ENCODE measurements at places on chromosomes 2 and 18.

GRCh38 chr2:208175840-208176153 lies 12.4 kb upstream of the CRYGA start:
- DNase-seq, result no peak

GRCh38 chr2:76921006-76921405 lies 601.2 kb downstream of the LRRTM4 start:
- no peak for DNase-seq

GRCh38 chr2:153373510-153374279 lies 104.9 kb downstream of the RPRM start:
- no peak for DNase-seq

DNA sequence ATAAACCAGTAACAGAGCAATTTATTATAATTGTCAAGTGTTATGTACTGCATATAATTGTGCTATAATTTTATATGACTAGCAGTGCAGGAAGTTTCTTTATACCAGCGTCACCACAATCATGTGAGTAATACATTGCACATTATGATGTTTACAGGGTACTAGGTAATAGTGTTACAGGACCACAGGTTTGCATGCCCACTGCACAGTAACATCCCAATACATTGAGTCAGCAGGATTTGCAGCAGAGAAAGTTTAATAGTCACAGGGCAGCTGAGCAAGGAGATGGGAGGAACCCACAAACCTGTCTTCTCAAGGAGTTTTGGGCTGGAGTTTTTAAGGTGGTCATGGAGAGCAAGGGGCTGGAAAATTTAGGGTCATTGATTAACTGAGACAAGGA lies 1042.9 kb upstream of the ACVR2A start:
- no peak for DNase-seq

GRCh38 chr2:11160731-11161455 lies 5.6 kb downstream of the SLC66A3 start:
- DNase-seq, result no peak

- no peak for DNase-seq
Observed at GRCh38 chr2:72149556-72150156, 2.0 kb upstream of the CYP26B1 start.

GRCh38 chr18:5195656-5196055 lies 1.4 kb downstream of the AKAIN1 start:
- DNase-seq, result no peak

- DNase-seq, result no peak
Observed at GRCh38 chr2:233928594-233929351, 11.6 kb downstream of the TRPM8 start.

GRCh38 chr2:208279236-208279635 lies 13.2 kb downstream of the PIKFYVE start:
- DNase-seq, result no peak

DNA sequence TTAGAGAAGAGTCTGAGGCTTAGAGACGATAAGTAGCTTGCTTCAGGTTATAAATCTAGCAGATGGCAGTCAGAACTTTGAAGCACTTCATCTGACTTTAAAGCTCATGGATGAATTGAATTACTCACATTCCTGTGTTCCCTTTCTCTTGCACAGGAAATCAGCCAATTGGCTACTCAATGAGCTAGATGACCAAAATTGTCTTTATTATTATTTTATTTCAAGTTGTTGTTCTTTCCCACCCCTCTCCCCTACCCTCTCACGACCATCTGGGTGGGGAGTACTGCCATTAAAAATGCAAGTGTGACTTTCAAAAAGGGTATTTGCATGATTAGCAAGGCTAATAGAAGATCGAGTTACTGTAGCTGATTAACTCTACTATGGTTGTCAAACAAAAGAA lies 491.1 kb downstream of the NR4A2 start:
- no peak for DNase-seq

GRCh38 chr2:232675381-232675780 lies 21.8 kb upstream of the GIGYF2 start:
- DNase-seq, result no peak

GRCh38 chr18:65145312-65145711 lies 605.5 kb upstream of the CDH7 start:
- no peak for DNase-seq

GRCh38 chr18:26089293-26090129 lies 902 bp downstream of the SS18 start:
- DNase-seq, result no peak

GRCh38 chr2:36613801-36614200 lies 15.8 kb upstream of the FEZ2 start:
- no peak for DNase-seq

DNA sequence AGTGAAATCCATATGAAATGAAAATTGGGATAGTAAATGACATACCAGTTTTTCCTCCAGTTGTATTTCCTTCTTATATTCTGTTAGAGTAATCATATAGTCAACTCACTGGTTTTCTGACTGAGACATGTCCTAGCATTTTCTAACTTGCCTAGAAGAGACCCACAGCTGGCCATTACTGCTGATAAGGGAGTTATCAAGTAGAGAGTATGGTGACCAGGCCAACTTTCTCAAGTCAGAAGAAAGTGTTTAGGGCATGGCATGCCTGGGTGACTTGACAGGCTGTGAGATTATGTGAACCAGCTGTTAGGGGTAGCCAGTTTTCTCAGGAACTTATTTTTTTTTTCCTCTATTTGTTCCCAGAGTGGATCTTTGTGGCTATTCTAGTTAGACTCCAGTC lies 81.2 kb downstream of the GPD2 start:
- DNase-seq, result no peak

DNA sequence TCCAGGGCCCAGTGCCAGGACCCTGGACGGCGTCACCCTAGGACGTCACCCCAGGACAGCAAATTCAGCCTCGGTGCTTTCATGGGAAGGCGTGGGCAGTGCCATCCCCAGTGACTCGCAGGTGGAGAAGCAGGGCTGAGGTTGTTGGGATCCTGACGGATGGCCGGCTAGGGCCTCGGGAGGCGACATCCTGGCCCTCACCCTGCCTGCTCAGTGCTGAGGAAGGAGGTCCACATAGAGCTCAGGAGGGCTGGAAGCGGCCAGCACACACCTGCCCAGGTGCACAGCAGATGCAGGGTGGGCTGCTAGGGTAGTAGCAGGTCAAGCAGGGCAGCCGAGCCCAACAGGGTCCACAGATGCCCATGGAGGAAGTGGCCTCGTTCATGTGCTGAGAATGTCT lies 482.0 kb upstream of the SALL3 start:
- DNase-seq, result no peak

DNA sequence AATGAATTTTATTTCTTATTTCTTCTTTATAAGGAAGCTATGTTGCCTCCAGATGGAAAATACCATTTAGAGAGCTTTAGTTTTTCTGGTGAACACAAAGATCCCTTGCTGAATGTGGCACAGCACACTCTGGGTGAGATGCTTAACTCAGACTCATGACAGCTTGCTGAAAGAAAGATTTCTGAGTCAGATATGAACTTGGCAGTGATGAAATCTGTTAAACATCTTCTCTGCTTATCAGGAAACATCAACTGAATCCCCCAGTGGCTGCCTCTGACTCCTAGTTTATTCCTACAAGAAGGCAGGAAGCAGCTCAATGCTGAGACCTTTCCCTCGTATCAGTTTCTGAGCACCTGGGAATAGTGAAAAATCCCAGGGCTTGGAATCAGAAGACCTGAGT lies 162.8 kb downstream of the OSR1 start:
- DNase-seq, result no peak

DNA sequence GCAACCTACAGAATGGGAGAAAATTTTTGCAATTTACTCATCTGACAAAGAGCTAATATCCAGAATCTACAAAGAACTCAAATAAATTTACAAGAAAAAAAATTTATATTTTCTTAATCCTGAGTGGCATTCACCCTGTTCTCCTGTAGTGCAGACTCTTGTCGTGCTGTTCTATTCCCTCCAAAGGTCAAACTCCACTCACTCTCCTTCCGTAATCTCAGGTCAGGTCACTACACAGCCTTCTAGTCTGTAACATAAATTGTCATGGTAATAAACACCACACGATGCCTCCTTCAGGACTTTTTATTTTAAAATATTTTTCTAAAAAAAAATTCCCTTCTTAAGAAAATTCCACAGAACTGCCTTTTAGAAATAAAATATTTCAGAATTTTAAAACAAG lies 417.9 kb upstream of the GCFC2 start:
- DNase-seq, result no peak

DNA sequence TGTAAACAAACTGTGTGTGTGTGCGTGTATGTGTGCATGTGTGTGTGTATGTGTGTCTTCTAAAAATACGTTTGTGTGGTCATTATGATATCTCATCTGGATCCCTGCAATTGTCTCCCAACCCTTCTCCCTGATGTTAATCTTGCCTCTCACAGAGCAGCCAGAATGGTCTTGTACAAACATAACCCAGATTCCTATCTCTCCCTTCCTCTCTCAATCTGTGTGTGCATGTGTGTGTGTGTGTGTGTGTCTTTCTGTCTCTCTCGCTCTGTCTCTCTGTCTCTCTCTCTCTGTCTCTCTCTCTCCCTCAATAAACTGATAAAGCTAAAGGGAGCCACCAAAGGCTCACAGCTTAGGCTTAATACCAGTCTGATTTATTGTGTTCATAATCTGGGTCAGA lies 210.8 kb downstream of the PAX3 start:
- no peak for DNase-seq

DNA sequence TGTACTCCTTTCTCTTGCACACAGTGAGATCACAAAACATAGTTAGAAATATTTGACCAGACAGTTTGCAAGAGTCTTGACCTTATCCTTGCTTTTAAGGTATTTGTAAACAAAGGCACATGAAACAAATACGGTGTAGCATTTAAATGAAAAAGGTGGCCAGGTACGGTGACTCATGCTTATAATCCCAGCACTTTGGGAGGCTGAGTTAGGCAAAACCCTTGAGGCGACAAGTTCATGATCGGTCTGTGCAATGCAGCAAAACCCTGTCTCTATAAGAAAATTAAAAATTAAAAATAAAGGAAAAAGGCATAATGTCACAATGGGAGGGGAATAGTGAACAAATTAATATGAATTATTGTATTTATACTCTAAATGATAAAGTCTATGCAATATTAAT lies 109.5 kb upstream of the PIK3C3 start:
- DNase-seq, result no peak

- DNase-seq, result no peak
Observed at GRCh38 chr18:3455090-3455635, 5.2 kb downstream of the TGIF1 start.

GRCh38 chr2:23709311-23709710 lies 217.6 kb downstream of the ATAD2B start:
- no peak for DNase-seq

DNA sequence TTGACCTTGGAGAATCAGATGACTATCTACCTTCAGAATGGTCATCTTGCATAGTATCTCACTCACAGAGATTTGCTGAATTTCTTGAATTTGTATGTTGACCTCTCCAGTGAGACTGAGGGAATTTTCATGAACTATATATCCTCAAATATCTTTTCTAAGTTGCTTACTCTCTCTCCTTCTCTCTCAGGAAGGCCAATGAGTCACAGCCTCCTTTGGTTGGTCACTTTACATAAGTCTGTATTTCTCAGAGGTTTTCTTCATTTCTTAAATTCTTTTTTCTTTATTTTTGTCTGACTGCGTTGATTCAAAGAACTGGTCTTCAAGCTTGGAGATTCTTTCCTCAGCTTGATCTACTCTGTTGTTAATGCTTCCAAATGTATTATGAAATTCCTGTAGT lies 51.7 kb downstream of the VIT start:
- DNase-seq, result no peak

GRCh38 chr2:241822264-241822623 lies 13.3 kb downstream of the NEU4 start:
- DNase-seq, result no peak

DNA sequence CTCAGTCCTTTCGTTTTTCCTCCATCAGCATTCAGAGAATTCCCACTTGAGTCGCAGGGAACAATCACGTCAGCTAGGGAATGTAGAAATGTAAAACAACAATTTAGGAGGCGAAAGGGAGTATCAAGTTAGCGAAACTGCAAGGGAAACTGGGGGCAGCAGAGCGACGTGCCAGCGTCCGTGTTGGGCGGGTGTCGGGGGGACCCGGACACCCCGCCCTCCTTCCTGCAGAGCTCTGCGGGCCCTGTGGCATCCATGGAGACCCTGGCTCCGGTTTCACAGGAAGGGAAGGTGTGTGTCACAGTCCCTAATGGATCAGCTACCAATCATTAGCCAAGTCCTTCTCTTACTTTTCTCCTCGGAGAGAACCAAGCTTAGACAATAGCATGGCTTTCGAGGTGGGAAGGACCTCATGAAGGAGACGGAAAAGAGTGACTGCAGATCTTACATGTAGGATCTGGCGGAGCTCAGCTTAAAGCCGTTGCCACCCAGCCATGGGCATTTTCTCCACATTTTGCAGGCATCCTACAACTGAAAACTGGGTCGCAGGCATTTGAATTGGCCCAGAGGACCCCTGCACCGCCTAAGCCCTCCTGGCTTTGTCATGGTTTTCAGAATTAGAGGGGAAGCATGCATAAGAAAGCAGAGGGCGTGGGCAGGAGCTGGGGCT lies 33.7 kb downstream of the SOX11 start:
- no peak for DNase-seq

GRCh38 chr18:4231260-4231659 lies 223.8 kb downstream of the DLGAP1 start:
- no peak for DNase-seq

GRCh38 chr18:41933778-41934177 lies 21.3 kb upstream of the PIK3C3 start:
- DNase-seq, result no peak

DNA sequence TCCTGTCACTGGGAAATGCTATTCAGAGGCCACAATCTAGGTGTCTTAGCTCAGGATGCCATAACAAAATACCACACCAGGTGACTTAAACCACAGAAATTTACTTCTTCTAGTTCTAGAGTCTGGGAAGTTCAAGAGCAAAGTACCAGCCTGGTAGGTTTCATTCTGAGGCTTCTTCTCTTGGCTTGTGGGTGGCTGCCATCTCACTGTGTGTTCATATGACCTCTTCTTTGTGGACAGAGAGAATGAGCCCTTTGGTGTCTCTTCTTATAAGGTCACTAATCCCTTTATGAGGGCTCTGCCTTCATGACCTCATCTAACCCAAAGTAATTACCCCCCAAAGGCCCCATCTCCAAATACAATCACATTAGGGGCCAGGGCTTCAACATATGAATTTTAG lies 57.3 kb downstream of the RHOB start:
- no peak for DNase-seq

DNA sequence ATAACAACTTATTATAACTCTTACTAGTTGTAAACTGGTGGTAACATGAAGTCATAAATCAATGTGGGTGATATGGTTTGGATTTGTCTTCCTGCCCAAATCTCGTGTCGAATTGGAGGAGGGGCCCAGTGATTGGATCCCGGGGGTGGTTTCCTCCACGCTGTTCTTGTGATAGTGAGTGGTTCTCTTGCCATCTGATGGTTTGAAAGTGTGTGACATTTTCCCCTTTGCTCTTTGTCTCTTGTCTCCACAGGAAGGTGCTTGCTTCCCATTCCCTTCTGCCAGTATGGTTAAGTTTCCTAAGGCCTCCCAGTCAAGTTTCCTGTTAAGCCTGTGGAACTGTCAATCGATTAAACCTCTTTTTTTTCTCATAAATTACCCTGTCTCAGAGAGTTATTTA lies 321.6 kb downstream of the DSEL start:
- DNase-seq, result no peak

DNA sequence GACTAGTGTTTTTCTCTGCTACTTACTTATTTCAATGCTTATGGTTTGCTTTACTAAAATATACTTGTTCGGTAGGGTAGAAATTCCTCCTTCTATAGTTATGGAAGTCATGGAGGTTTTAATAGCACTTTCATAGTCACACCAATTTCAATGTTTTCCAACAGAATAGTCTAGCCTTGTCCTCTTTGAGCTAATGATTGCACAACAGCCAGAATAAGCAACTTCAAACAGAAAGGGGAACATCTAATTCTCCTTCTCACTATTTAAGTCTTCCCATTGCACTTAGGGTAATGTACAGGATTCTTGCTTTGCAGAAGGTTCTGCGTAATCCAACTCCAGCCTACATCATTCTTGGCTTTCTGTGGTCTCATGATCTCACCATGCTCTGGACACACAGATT lies 287.7 kb upstream of the GCFC2 start:
- no peak for DNase-seq
